ENCODE measurements at places on chromosomes 3 and 15.

DNA sequence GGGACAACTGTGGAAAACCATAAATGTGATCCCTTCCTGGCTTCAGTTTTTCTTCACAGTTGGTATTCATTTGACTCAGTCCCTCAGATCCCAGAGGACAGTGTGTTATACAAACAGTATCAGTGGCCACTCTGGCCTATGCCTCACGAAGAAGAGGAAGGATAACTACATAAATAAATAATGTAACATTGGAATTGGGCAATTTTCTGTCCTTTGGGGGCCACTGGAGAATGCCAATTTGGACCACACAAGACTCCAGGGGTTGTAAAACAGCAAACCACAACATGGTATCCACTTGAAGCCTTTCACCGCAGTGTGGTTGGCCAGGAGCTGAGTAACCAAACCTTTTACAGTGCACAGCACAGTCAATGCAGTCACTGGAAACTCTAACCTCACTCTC lies 1077.0 kb downstream of the ROBO2 start:
- no peaks in the 10 kb centered on the region for H3K36me3 ChIP-seq
- DNase-seq = no peak
- no peak overlapping the region for H3K4me3 ChIP-seq
- no peaks in the 10 kb centered on the region for H3K4me1 ChIP-seq

- H3K4me1 ChIP-seq = peaks cover 36% of the 10 kb centered on the region
- DNase-seq = no peak
- peak overlapping the region; percentile 76 for H3K27ac ChIP-seq
Observed at GRCh38 chr15:60590935-60591495, 112.1 kb upstream of the ICE2 start.

- H3K4me1 ChIP-seq = no peaks in the 10 kb centered on the region
- DNase-seq = no peak
- H3K27ac ChIP-seq = no peak overlapping the region
- no peak overlapping the region for H3K4me3 ChIP-seq
Observed at GRCh38 chr3:86867982-86868381, 123.0 kb downstream of the VGLL3 start.

DNA sequence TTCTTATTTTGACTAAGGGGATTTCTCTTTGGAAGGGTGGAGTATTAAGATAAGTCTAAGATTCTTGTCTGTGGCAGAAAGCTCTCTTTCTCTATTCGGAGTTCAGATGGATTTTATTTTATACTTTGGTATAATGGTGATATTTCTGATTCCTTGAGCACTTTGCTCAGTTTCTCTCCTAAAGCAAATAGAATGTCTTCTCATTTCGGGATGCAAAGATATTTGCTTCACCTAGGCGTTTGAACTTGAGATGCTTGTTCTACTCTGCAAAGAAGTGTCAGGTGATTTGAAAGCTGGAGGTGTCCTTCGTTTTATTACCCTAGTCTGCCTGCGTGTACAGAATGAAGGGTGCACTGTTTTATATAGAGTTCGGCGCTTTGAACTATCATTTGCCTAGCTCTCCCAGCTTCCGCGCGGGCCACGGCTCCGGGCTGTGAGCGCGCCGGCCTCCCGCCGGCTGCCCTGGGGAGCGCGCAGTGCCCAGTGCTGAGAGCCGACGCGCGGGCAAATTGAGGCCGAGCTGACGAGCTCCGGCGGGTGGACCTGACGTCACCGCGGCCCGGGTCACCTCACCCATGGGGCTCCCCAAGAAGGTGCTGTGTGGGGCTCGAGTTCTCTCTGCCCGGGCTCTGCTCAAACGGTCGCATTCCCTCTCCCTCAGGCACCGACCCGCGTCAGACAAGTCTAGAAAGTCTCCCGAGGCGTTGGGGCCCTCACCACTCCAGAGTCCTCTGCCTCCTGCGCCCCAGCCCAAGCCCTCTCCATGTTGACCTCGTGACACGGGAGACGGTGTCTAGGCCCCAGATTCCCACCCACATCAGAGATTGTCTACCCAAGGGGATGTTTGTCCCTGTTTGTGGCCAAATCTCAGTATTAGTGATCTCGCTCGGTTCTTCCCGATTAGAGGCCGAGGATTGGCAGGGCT lies 7.5 kb downstream of the SOX2 start:
- H3K4me1 ChIP-seq = no peaks in the 10 kb centered on the region
- no peak for DNase-seq
- H3K27ac ChIP-seq = no peak overlapping the region
- H3K4me3 ChIP-seq = no peak overlapping the region
- no peaks in the 10 kb centered on the region for H3K36me3 ChIP-seq

DNA sequence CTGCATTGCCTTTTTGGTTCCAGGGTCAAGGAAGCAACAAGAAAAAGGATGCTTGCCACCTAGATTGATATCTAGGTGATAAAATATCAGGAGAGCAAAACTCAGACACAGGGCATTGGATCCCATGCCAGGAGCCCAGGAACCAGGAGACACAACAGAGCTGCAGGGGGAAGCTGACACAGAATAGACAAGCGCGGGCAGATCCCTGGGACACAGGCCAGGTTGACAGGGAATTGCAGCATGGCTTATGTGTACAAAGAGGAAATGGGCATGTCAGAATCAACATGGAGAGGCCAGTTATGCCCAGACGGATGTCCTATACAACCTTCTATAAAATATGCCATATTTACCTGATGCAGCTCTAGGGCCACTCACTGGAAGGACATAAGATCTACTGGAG lies 84.2 kb downstream of the SEMA6D start:
- H3K4me3 ChIP-seq = no peak overlapping the region
- DNase-seq = no peak
- peak overlapping the region; percentile 77 for H3K27ac ChIP-seq
- peaks cover 36% of the 10 kb centered on the region for H3K4me1 ChIP-seq
- H3K27me3 ChIP-seq = no peaks in the 10 kb centered on the region

- H3K27ac ChIP-seq = peak overlapping the region; percentile 48
- no peak for DNase-seq
- no peaks in the 10 kb centered on the region for H3K27me3 ChIP-seq
- H3K4me1 ChIP-seq = peaks cover 36% of the 10 kb centered on the region
- no peak overlapping the region for H3K4me3 ChIP-seq
Observed at GRCh38 chr15:39391230-39391629, 189.6 kb upstream of the THBS1 start.

DNA sequence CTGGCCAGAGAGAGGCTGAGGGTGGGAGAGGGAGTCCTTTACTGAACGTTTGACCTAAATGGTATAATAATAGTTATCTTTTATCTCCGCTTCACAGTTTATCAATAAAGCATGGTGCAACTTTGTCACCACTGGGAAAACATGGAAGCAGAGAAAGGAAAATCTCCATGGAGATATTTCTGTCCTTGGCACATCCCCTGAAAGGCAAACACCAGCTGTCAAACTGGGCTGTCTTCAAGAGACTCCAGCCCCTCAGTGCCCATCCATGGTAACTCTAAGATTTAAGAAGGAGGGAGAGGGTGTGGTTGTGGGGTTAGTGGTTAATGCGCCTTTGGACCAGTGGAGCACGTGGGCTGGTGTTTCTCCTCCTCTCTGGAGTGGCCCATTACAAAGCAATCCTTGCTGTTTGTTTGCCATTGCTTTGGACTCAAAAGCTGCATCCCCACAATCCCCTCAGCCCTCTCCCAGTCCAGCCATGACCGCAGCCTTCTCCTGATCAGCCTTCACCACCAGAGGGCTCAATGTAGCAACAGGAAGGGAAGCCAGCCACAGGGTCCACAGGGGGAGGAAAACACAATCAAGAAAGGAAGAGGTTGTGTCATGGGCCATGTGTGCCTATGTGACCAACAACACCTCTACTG lies 38.2 kb upstream of the FAM174B start:
- no peak overlapping the region for H3K4me3 ChIP-seq
- no peaks in the 10 kb centered on the region for H3K36me3 ChIP-seq
- no peaks in the 10 kb centered on the region for H3K4me1 ChIP-seq

GRCh38 chr3:184864000-184864399 lies 52.0 kb downstream of the VPS8 start:
- no peak overlapping the region for H3K27ac ChIP-seq
- H3K27me3 ChIP-seq = no peaks in the 10 kb centered on the region
- DNase-seq = no peak

DNA sequence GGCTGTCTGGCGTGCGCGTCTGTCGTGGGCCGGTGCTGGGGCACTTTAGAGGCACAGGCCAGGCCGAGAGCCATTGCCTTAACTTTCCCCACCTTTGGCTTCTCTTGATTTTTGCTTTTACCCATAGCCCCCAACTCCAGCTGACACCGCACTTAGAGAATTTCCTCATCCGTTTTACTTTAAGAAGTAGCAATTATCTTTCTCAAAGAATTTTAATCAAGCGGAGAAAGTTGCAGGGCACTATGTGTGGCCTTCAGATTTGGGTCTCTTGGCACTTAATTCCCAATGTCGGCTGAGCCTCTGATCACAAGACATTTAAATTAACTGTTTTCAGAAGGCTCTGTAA lies 1.2 kb downstream of the ALDH1A3 start:
- no peaks in the 10 kb centered on the region for H3K36me3 ChIP-seq
- H3K27me3 ChIP-seq = no peaks in the 10 kb centered on the region
- no peak overlapping the region for H3K27ac ChIP-seq
- peaks cover 21% of the 10 kb centered on the region for H3K4me1 ChIP-seq
- peak overlapping the region; percentile 78 for H3K4me3 ChIP-seq
- DNase-seq = no peak

DNA sequence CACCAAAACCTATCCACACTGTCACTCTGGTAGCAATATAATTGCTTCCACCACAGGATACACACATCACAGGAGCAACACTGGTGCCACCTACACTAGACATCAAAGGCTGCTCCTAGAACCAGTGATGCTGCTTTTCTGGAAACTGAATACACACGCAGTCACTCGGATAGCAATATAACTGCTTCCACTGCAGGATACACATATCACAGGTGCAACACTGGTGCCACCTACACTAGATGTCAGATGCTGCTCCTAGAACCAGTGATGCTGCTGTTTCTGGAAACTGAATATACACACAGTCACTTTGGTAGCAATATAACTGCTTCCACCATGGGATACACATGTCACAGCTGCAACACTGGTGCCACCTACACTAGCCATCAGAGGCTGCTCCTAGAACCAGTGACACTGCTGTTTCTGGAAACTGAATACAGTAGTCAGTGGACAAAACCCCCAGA lies 6.9 kb upstream of the TNFSF10 start:
- no peaks in the 10 kb centered on the region for H3K27me3 ChIP-seq
- DNase-seq = no peak
- no peak overlapping the region for H3K27ac ChIP-seq
- H3K36me3 ChIP-seq = no peaks in the 10 kb centered on the region
- no peaks in the 10 kb centered on the region for H3K4me1 ChIP-seq

DNA sequence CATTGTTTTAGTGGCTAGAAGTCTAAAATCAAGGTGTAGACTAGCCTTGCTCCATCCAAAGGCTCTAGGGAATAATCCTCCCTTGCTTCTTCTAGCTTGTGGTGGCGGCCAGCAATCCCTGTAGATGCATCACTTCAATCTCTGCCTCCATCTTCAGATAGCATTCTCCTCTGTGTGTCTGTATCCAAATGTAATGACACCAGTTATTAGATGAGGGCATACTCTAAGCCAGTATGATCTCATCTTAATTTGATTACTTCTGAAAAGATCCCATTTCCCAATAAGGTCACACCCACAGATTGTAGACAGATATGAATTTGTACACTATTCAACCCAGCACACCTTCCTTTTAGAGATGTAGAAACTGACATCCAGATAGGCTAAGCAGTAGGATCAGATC lies 334.5 kb upstream of the KCNMB2 start:
- no peak for DNase-seq
- H3K27me3 ChIP-seq = no peaks in the 10 kb centered on the region
- peaks cover 2% of the 10 kb centered on the region for H3K4me1 ChIP-seq
- no peak overlapping the region for H3K4me3 ChIP-seq

DNA sequence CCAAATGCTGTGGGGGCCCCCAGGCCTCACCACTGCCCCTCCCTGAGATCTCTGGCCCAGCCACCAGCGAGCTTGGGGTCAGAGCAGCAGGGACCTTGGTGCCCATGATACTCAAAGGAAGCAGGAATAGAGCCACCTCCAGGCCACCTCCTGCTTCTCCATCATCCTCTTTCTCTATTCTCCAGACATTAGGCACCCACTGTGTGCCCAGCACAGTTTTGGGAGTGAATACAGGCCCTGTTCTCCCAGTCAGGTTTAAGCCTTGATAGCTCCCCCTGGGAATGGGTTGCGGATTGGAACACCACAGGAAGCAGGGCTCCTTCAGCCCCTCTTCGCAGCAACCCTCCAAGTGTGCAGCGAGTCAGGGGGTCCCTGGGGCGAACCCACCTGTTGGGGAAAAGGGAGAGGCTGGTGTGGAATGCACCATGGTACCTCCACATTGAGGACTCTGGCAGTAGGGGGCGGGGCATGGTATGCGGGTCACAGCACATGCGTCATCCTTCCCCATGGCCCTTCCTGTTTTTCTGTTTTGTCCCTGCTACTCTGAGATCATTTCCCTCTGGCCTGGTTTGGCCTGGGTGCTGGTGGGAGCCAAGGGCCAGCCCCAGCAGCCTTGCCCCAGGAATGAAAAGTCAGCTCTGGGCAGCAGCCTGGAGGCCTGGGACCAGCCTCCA lies 14.2 kb upstream of the SEMA3B start:
- no peaks in the 10 kb centered on the region for H3K27me3 ChIP-seq
- peaks cover 36% of the 10 kb centered on the region for H3K4me1 ChIP-seq
- peaks cover 26% of the 10 kb centered on the region for H3K36me3 ChIP-seq
- peak overlapping the region; percentile 71 for H3K27ac ChIP-seq
- no peak overlapping the region for H3K4me3 ChIP-seq

- H3K27me3 ChIP-seq = no peaks in the 10 kb centered on the region
- H3K36me3 ChIP-seq = peaks cover 3% of the 10 kb centered on the region
- no peak overlapping the region for H3K27ac ChIP-seq
- no peak for DNase-seq
- no peak overlapping the region for H3K4me3 ChIP-seq
- peaks cover 4% of the 10 kb centered on the region for H3K4me1 ChIP-seq
Observed at GRCh38 chr3:11619946-11620652, 23.6 kb downstream of the VGLL4 start.

GRCh38 chr3:45541326-45542321 lies 52.9 kb upstream of the LIMD1 start:
- H3K27me3 ChIP-seq = no peaks in the 10 kb centered on the region
- H3K4me1 ChIP-seq = no peaks in the 10 kb centered on the region
- DNase-seq = no peak
- no peak overlapping the region for H3K4me3 ChIP-seq
- no peak overlapping the region for H3K27ac ChIP-seq

DNA sequence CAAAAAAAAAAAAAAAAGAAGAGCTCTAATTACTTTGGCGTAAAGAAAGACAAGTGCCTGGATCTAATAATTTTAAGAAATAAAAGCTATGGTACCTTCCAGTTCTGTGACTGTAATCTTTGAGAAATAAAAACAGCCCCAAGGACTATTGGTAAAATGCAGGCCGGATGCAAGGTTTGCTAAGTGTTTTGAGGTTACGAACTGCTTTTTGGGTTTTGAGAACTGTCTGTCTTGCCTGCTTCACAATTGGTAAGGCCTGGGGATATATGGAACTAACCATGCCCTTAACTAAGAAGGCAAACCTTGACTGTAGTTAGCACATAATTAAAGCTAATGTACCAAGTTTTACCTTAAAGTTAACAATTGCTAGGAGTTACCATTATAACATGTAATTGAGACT lies 388.4 kb upstream of the CBLB start:
- no peak for DNase-seq
- no peaks in the 10 kb centered on the region for H3K4me1 ChIP-seq
- H3K36me3 ChIP-seq = no peaks in the 10 kb centered on the region
- H3K4me3 ChIP-seq = no peak overlapping the region
- H3K27me3 ChIP-seq = no peaks in the 10 kb centered on the region
- no peak overlapping the region for H3K27ac ChIP-seq

- no peaks in the 10 kb centered on the region for H3K36me3 ChIP-seq
- no peak for DNase-seq
- H3K27me3 ChIP-seq = no peaks in the 10 kb centered on the region
- H3K4me1 ChIP-seq = no peaks in the 10 kb centered on the region
Observed at GRCh38 chr3:25125201-25125600, 302.9 kb upstream of the RARB start.
